ENCODE measurements at places on chromosomes 3 and 15.

DNA sequence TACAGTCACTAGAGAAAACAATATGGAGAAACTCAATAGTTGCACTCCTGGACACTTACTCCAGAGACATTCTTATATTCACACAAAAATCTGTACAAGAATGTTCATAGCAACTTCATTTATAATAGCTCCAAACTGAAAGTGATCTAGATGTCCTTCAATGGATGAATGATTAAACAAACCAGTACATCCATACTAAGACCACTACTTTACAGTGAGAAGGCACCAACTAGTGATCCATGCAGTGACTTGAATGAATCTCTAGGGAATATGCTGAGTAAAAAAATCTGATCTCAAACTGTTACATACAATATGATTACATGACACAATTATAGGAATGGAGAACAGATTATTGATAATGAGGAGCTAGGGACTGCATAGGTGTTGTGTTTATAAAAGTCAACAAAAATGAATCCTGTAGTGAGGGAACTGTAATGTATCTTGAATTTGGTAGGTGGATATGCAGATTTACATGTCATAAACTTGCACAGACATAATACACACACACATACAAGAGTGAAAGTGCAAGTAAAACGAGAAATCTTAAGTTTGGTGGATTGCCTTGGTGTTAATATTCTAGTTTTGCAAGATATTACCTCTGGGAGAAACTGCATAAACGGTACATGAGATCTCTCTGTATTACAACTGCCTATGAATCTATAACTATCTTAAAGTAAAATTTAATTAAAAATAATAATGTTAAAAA is 85.7 kb downstream of the SPATA16 start:
- DNase-seq, result no peak

DNA sequence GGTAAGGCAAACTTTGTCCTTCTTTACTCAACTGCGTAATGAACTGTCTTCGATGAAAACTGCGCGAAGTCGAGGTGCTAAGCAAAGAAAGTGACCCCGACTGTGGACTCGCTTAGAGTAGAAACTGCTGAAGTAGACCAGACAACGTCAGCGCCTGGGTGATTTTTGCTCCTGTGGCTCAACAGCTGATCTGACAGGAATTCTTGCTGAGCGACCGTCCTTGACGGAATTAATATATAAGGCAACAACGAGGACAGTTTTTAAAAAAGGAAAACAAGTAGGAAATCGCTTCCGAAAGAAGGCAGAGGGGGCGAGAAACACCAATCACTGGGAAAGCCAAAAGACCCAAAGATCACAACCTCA is 541 bp downstream of the RPS27L start:
- DNase-seq, result peak; percentile 35

GRCh38 chr3:131216801-131217200 is 164.8 kb upstream of the NUDT16 start:
- DNase-seq, result no peak

GRCh38 chr3:14248849-14249523 is 70.4 kb downstream of the LSM3 start:
- no peak for DNase-seq

DNA sequence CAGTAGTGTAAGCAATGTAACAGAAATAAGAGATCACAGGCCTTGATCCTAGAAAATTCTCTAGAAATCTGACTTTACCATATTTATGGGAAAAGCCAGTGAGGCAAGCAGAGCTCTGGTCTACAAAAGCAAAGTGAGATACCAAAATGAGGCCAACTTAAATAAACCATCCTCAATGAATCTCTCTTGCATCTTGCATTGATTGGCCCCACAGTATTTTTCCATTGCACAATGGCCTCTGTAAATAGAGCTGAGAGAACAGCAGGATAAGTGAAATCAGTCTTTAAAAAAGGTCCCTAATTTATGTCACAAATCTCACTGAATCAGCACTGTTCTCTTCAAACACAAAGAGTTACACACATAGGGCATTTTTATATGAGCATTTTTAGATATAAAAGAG is 8.9 kb downstream of the CFAP20DC start:
- DNase-seq, result no peak

DNA sequence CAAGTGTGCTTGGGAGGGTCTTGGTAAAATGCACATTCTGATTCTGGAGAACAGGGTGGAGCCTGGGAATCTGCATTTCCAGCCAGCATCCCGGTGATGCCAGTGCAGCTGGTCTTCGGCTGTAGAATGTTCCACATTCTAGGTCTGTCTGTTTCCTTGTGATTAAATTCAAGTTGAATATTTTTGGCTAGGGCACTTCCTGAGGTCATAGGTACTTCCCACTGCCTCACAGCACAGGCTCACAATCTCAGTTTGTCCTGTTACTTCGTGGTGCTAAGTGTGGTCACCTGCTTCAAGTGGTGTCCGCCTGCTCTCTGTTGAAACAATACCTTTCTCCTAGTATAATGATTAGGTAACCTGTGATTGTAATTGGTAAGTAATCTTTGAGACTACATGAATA is 40.1 kb downstream of the FLNB start:
- DNase-seq, result no peak

DNA sequence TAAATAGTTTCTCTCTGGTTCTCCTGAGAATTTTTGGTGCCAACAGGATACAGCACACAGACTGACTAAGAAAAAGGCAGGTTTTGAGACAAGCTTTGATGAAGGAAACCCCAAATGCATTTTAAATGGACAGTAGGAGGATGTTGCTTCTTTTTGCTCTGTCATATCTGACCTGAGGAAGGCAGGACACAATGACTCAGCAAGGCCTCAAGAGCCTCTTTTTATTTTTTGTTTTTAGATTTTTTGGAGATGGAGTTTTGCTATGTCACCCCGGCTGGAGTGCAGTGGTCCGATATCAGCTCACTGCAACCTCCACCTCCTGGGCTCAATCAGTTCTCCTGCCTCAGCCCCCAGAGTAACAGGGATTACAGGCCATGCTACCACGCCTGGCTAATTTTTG is 16.9 kb upstream of the KNG1 start:
- no peak for DNase-seq

Measured in left renal pelvis (tissue), 4 donors.